Stimulated activated CD4-positive, alpha-beta T cell treated with anti-CD3 and anti-CD28 coated beads, TNF-alpha, amount 100 ng/mL, for 1 hour (primary cell): ENCODE measurements at places on chromosomes 16 and 17.

- no peak for DNase-seq
Measured at GRCh38 chr16:4301177-4301576, 14.7 kb upstream of the GLIS2 start.

- no peak for DNase-seq
Measured at GRCh38 chr16:49855822-49856671, at the start of gene ZNF423. Gene ZNF423, minus strand, starts transcription at chr16:49856112. Its CDS starts 338 bp downstream, at chr16:49855774.

DNA sequence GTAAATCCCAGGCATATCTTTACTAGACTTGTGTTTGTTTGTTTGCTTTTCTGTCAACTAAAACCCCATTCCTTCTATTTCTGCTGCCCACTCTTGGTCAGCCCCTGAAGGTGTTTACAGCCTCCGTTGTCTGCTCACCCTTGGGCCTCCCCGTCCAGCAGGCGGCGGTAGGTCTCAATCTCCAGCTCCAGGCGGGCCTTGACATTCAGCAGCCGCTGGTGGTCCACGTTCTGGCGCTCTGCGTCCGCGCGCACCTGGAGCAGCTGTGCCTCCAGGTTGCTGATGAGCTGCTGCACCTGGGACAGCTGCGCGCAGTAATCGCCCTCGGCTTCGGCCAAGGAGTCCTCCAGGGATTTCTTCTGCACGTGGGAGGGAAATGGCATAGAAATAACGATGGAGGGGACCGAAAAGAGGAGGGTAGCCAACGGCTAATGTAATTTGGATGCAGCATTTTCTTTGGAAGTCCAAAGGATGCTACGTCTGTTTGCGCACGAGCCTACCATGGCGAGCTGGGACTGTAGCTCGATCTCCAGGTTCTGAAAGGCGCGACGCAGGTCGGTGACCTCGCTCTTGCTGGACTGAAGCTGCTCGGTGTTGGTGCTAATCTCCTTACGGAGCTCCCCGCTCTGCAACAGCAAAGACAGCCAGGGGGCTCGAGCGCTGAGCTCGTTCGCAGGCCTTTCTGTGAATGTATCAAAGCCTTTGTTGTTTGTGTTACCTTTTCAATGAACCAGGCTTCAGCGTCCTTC is 3.9 kb downstream of the KRT12 start:
- DNase-seq, result no peak

DNA sequence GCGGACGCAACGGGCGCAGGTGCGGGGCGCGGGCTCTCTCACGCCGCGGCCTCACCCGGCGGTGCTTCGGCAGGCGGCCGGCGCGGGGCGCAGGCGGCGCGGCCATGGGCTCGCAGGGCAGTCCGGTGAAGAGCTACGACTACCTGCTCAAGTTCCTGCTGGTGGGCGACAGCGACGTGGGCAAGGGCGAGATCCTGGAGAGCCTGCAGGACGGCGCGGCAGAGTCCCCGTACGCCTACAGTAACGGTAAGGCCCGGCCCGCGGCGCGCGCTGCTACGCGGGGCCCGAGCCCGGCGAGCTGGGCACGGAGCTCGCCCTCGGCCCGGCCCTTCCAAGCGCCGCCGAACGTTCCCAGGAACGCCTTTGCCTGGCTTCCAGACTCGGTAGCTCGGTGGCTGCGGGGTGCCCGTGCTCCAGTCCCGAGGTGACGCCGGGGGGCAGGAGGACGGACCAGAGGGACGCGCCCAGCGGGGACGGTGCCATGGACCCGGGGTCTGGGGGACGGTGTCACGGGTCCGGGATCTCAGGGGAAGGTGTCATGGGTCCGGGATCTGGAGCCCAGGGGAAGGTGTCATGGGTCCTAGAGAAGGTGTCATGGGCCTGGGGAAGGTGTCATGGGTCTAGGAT is 435 bp downstream of the RAB40C start:
- DNase-seq, result no peak

DNA sequence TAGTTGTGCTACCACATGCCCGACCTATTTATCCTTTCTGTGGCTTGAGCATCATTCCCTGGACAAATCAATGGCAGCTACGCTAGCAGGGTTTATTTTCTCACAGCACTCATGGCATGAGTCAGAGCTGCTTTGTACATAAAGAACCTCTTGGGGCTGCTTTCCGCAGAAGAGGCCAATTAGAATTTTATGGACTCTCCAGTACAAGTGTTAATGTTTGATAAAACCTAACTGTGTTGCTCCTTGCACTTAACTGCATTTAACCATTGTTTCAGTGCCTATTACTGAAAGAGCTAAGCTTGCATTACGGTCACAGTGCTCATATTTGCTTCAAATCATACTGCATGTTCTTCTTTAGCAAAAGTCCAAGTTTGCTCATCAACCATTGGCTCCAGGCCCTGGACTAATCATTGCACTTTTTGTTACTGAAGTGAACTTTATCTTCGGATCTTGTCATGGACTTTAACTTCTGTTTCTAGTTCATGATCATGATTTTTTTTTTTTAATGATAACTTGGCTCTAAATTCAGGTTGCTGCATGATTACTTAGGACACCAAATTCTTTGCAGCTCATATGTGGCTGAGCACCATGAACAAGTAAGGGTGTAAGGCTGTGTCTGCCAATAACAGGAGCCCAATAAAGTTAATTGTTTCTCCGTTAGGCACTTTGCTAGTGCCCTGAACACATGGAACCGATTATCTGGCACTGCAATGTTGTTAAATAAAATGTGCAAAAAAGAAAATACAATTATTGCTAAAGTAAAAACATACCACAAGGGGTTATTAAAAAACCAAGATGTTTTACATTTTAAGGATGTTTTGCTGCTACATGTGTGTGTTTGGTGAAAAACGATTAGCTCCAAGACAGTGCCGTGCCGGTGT is 492.2 kb downstream of the KCNJ2 start:
- DNase-seq, result no peak

DNA sequence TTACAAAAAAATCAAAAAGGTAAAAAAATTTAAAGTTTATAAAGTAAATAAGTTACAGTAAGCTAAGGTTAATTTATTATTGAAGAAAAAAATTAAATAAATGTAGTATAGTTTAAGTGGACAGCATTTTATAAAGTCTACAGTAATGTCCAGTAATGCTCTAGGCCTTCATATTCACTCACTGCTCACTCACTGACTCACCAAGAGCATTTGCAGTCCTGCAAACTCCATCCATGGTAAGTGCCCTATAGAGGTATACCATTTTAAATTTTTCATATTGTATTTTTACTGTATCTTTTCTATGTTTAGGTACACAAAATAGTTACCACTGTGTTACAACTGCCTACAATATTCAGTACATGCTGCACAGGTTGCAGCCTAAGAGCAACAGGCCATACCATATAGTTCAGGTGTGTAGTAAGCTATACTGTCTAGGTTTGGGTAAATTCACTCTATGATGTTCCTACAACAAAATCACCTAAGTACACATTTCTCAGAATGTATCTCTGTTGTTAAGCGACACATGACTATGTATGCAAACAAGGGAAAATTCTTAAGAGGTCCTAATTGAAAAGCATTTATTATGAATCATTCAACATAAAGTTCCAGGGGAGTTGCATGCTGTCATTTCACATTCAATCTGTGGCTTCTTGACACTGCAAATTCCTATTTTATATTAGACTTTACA is 92.3 kb downstream of the SPAG9 start:
- no peak for DNase-seq

DNA sequence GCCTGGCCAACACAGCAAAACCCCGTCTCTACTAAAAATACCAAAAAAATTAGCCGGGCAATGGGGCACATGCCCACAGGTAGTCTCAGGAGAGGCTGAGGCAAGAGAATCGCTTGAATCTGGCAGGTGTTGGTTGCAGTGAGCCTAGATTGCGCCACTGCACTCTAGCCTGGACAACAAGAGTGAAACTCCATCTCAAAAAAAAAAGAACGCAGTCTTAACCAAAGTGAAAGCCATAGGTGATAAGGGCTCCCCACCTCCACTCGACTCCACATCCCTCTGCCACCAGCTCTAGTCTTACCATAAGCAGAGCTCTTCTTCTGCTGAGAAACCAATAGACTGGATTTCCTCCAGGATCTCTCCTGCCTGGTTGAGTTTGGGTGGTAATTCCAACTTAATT is 266.0 kb downstream of the PHKB start:
- no peak for DNase-seq

DNA sequence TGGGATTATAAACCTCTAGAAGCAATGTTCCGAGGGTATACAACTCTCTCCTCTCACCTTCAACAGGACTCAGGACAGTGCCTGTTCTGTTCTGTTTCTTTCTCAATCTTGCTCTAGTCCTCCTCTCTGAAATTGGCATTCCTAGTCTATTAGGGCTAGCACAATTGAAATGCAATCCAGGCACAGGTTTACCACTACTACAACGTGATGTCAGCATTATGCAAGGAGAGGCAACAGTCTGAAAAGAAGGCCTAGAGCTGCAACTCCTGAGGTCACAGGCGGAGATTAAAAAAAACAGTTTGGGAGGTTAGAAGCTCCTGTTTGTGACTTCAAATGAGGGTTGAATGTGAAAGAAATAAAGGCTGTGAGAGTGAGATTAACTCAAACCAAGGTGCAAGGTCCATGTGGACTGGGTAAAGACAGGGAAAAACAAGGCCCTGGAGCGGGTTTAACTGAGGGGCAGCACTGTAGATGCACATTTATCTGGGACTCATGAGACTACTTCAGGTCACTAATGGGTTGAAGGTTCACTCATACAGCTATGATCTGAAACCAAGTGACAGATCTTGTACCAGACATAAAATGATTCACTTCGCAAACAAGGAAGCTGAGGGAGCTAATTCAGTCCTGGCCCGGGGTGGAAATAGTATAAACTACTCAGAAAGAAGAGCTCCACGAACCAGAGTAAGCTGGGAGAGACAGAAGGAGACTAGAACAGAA is 16.8 kb downstream of the AMFR start:
- no peak for DNase-seq

DNA sequence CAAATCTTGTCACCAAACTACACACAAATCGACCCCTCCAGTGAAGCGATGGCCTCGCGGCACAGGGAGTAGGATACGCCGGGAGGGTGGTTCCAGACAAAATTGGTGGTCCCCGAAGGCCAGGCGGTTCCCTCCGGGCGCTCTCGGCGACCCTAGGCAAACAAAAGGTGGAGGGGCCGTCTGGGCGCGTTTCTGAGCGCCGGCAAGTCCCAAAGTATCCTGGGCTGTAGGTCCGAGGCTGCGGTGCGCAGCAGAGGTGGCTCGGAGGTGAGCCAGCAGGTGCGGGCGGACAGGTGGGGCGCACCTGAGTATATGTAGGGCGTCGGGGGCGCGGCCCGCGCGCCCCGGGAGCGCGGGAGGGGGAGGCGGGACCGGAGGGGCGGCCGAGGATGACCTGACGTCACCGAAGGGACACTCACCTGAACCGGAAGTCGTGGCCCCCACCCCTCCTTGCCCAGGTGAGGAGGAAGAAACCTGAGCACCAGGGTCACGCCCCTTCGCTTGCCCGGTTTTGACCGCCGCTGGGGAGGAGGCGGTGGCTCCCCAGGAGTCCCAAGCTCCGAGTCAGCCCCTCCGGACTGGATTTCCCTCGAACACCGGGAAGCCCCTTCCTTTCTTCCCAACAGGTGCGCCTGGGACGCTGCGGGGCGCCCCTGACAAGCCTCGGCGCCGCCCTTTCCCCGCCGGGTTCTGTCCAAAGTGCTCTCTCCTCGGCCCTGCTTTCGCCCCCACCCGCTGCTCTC is at the start of gene CLDN7:
Gene CLDN7 (minus strand): TSS at position 287 of the 743 bp plus-strand sequence. CDS start 435 bp downstream, outside the sequence.
- DNase-seq, result no peak

- no peak for DNase-seq
Measured at GRCh38 chr17:34219405-34219804, 35.7 kb upstream of the CCL2 start.

DNA sequence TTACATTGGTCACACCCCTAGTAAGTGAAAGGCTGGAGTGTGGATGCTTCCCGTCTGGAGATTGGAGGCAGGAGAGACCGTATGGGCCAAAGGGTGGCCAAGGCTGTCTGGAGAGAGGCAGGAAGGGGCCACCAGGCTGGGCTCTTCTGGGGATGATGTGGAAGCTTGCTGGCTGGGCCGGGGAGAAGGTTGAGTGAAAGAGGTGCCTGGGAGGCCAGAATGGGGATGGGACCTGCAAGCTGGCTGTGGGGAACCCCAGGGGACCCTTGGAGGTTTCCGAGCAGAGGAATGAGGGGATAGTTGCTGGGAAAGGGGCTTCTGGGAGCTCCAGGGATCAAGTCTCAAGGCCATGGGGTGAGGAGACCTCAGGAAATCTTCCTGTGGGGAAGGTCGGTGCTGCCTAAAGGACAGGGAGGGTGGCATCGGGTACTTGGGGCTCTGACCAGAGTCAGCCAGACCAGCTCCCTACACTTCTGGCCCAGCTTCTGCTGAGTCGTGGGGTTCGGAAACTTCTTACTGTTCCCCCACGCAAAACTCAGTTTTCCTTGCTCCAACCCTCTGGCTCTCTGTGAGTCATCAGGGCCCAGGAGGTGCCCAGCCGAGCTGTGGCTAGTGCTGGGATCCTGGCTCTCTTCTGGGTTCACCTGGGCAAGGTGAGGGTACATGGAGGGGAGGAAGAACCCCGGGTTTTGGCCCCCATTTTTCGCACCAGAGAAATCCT is 3.1 kb downstream of the MRC2 start:
- no peak for DNase-seq

DNA sequence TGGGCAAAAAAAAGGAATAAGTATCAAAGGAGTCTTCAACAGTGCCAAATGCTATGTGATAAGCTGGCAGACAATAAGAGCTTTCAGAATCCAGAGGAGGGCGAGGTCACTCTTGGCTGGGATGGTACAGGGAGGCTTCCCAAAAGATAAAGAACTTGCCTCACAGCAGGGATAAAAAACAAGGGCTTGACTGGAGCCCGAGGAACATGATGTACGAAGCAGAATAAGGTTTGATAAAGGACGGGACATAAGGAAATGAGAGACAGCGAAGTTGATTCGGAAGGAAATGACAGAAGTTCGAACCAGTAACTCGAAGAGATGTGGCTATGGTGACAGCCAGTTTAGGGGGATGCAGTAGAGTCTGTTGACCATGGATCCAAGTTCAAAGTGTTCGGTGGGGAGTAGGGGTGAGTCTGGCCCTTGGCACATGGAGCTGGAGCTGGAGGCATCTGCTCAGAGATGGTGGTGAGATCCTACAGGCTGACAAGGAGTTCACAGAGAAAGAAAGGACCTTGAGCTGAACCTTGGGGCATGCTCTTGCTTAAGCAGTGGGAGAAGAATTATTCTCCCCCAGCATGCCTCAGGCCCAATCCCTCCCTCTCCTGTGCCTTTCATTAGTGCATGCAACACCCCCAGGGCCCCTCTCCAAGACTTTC is 137.6 kb upstream of the RCVRN start:
- no peak for DNase-seq
